T-helper 9 cell (primary cell): ENCODE measurements at places on chromosomes 1 and 21.

- DNase-seq, result no peak
Observed at GRCh38 chr1:224068458-224069072, 45.3 kb upstream of the FBXO28 start.

DNA sequence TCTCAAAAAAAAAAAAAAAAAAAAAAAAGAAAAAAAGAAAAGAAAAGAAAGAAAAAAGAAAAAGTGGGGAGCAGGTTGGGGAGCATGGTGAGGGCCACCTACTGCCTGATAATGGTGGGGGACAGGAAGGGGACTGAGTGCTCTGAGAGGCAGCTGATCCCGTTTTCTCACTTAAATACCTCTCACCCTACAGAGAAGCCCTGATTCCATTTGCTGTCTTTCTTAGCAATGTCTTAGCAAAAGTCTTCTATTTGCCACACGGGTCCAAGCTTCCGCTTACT, 692 bp upstream of the H6PD start:
- no peak for DNase-seq

- no peak for DNase-seq
Observed at GRCh38 chr1:55547405-55547804, 332.2 kb upstream of the USP24 start.

GRCh38 chr21:26572702-26573381, at the start of gene CYYR1:
Gene CYYR1 (minus strand): TSS chr21:26573286. CDS start chr21:26572940, 346 bp downstream.
- no peak for DNase-seq

DNA sequence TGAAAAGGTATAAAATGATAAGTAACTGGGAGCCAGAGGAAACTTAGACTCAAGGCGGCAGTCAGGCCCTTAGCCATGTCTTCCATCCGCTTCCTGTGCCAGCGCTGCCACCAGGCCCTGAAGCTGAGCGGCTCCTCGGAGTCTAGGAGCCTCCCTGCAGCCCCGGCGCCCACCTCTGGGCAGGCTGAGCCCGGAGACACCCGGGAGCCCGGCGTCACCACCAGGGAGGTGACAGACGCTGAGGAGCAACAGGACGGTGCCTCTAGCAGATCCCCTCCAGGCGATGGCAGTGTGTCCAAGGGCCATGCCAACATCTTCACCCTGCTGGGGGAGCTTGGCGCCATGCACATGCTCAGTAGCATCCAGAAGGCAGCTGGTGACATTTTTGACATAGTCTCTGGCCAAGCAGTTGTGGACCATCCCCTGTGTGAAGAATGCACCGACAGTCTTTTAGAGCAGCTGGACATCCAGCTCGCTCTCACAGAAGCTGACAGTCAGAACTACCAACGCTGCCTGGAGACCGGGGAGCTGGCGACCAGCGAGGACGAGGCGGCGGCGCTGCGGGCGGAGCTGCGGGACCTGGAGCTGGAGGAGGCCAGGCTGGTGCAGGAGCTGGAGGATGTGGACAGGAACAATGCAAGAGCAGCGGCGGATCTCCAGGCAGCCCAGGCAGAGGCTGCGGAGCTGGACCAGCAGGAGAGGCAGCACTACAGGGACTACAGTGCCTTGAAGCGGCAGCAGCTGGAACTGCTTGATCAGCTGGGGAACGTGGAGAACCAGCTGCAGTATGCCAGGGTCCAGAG, at the start of gene BECN2:
Gene BECN2, plus strand, starts transcription at position 76 of the 803 bp plus-strand sequence. Its CDS starts 0 bp downstream, at position 76.
- DNase-seq, result no peak

DNA sequence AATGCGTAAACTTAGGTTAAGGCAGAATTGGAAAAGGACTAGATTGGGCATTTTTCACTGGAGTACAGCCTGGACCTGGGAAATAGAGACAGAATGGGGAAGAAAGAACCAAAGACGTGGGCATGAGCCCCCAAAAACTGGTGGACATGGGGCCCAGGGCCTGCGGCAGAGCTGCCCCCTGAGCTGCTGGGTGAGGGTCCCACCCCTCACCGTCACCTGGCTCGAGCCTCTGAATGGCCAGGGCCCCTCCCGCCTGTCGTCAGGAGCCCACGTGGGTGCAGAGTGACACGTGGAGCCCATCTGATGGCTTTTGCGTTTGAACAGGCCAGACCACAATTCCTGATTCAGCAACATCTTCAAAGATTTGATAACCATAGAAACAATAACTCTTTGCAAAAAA, 360.9 kb upstream of the VAMP3 start:
- no peak for DNase-seq

DNA sequence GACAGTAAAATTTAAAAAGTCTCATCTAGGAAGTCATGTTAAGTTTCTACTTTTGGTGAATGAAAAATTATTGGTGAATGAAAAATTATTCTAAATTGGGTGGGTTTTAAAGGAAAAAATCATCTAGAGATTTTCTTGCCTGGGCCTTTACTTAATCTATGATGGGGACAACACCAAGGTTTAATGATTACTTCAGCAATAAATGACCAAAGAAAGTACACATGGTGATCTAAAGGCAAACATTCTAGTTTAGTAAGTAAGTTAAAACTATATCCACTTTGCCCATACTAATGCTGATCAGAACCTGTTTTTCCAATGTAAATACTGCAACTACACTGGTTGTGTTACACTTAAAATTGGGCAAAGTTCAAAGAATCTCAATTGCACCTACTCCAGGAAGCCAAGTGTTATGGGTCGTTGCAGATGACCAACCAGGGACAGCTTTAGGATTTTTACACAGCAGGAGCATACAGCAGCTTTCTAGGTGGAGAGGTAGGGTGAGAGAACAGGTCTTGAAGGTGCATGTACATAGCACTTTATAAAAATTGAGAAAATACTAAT, 14.6 kb upstream of the RPL5 start:
- no peak for DNase-seq

- no peak for DNase-seq
Observed at GRCh38 chr1:210323957-210324356, 4.7 kb upstream of the HHAT start.

- DNase-seq, result no peak
Observed at GRCh38 chr1:53605181-53605580, 133.8 kb downstream of the GLIS1 start.

DNA sequence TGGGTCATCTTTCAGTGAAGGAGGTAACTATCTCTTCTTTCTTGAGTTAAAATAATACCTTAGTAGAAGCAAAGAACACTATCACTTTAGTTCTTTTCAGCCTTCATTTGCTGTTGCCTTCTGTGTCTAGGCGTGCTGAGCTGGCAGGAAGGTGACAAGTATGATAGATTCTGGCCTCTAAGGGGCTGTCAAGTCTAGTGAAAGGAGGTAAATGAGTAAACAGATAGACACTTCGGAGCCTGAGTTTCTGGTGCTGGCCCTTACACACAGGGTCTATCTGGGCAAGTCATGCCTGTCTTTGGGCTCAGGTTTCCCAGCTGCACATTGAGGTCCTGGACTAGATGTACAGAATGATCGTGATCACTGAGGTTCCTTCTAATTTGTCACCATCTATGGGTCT, 89.3 kb downstream of the ROR1 start:
- no peak for DNase-seq

GRCh38 chr1:46687921-46688509, 16.4 kb downstream of the TEX38 start:
- no peak for DNase-seq

GRCh38 chr1:246198115-246198816, 308.8 kb downstream of the SMYD3 start:
- DNase-seq, result no peak

DNA sequence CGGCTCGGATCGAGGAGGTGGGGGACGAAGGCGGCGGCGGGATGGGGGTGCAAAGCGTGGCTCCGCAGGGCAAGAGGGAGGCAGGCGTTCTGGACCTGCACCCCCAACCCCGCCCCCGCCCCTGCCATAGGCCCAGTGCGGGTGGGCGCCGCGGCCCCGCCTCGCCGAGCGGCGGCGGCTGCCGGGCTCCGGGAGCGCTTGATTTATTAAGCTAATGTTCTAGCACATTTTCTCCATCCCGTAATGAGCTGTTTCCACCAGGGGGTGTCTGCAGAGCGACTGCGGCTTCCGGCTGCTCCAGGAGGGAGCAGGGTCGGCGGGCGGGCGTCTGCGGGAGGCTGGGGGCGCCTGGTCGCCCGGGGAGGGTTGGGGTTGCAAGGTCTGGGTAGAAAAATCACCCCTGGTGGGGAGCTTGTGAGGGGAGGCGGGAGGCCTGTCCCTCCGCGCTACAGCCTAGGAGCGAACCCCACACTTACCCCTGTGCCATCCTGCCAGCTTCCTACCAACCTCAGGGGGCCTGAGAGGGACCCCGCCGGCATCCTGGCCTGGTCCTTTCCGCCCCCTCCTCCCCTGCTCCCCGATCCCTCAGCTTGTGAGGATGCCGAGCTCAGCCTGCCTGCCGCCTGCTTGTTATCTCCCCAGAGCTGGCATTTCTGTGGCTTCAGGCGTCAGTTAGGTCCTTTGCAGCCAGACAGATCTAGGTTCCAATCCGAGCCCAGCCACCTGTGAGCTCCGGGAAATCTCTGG, 48.5 kb upstream of the ACOT11 start:
- no peak for DNase-seq

DNA sequence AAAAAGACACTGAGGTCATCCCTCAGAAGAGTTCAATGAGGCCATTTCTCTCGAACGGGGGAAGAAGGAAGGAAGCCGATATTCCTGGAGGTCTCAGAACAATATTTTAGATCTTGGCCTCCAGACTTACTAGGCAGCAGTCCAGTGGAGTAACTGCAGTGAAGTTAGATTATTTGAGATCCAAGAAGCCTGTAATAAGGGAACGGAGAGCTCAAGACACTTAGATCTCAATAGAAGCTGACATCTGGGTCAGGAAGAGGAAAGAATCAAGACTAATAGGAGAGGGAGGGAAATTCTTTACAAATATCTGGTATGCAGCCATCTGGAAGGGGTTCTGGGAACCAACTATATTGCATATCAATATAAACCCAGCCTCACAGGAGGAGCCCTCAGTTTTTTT, 13.6 kb upstream of the ENAH start:
- no peak for DNase-seq

DNA sequence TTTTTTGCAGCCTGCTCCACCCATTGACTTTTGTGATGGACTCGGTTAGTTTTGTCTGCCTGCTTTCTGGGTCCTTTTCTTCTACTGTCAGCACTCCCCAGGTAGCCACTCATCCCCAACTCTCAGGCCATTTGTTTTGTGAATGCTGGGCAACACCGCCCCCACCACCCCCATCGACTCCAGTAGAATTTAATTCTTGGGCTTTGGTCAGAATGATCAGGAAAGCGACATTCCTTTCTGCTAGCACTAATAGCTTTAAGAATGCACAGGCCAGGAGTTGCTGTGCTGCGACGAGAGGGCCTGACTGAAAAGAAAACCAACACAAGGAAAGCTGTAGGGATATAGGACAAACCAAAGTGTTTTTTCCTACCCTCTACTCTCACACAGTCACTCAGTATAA, 144.4 kb downstream of the CDC7 start:
- DNase-seq, result no peak

DNA sequence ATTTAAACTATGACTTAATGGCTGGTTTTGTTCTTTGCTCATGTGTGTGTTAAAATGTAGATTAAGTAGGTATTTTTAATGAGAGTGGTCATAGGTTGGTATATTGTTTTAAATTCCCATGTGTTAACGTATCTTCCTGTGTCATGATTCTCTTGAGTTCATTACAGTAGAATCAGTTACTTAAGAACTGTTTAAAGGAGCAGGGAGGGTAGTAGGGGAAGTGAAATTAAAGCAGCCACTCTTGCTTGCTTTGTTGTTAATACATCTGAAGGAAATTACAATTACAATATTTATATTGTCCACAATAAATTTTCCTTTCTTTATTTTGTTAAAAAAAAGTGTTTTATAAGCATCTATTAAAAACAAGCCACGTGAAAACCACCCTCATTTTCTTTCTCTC, 119.2 kb upstream of the KIAA1614 start:
- no peak for DNase-seq

DNA sequence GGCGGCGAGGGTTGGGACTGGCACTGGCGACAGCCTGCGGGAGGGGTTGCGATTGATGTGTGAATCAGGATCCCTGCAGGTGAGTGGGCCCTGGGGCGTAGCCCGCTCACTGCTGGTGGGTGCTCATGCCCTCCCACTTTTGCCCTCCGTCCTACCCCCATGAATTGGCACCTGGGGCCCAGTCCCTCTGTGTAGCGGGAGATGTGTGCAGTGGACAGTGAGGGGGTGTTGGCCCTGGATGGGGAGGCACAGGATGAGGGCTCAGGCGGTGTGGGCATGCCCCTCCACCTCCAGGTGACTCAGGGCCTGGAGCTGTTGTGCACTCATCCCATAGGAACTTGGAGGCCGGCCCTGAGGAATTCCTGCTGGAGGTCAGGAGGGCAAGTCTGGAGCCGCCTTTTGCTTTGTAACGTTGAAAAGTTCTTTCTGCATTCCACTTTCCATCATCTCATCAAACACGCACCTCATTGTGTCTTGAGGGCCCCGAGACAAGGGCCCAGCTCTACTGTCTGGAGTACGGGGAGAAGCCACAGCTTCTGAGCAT, 3.0 kb downstream of the PEAR1 start:
- DNase-seq, result no peak

DNA sequence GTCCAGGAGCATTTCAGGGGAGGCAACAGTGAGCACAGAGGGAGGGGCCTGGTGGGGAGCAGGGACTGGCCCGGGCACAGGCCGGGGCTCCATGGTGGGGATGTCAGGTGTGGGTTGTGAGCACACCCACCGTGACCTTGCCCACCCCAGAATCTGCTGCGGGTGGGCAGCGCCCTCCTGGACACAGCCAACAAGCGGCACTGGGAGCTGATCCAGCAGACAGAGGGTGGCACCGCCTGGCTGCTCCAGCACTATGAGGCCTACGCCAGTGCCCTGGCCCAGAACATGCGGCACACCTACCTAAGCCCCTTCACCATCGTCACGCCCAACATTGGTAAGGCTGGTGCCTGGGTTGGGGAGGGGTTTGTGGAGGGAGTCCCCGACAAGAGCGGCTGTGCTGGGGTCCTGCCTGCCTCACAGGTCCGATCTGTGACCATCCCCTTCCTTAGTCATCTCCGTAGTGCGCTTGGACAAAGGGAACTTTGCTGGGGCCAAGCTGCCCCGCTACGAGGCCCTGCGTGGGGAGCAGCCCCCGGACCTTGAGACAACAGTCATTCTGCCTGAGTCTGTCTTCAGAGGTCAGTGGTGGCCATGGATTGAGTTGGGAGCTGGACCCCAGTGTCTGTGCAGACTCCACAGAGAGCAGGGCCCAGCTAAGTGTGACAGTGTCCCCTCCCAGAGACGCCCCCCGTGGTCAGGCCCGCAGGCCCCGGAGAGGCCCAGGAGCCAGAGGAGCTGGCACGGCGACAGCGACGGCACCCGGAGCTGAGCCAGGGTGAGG, 14.3 kb downstream of the PSRC1 start:
- no peak for DNase-seq

GRCh38 chr1:214808845-214809460, 206.0 kb downstream of the CENPF start:
- no peak for DNase-seq

DNA sequence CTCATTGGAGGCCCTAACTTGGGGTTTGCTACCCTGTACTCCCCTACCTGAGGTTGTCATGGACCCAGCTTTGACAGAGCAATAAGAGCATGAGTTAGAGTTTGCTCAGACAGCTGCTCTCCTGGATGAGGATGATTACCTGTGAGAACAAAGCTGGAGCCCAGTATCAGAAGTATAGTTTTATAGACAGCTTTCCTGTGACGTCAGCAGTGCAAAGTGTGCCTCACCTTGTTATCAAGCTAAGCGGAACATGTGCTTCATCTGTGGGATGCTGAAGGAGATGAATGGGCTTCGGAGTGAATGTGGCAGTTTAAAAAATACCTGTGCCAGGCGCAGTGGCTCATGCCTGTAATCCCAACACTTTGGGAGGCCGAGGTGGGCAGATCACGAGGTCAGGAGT, 5.4 kb upstream of the WDR47 start:
- DNase-seq, result no peak
